ENCODE measurements at places on chromosomes 13 and 19.
A peak's percentile ranks its signal among the peaks of the same experiment; 100 is the strongest.

DNA sequence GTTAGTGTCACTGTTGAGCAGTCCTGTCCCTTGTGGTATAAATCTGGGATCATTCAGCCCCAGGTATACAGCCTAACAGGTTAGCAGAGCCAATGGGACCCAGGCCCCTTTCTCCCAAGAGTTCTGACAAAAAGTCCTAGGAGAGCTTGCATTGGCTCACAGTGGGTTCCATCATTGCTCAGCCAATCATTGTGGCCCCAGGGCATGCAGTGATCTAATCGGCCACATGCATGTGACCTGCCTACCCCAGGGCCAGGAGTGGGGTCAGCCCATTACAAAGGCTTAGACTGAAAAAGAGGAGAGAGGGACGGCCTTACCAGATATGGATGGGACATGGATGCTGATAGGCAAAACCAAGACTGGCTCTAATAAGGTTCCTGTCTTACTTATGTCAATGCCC is 41.1 kb downstream of the SPTBN4 start:
- DNase-seq: no peak

DNA sequence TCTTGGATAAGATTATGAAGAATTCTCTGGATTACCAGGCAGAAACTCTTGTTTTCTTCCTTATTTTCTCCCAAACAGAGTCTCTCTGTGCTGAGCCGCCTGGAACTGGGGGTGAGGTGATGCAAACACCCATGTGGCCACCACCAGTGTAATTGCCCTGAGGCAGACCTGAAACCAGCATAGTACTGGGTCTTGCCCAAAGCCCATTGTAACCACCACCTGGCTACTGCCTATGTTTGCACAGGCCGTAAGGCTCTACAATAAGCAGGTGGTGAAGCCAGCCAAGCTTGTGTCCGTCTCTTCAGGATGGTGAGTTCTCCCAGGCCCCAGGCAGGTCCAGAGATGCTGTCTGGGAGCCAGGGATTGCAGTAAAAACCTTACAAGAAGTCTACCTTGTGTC is 18.9 kb upstream of the KBTBD7 start:
- no peak for DNase-seq

DNA sequence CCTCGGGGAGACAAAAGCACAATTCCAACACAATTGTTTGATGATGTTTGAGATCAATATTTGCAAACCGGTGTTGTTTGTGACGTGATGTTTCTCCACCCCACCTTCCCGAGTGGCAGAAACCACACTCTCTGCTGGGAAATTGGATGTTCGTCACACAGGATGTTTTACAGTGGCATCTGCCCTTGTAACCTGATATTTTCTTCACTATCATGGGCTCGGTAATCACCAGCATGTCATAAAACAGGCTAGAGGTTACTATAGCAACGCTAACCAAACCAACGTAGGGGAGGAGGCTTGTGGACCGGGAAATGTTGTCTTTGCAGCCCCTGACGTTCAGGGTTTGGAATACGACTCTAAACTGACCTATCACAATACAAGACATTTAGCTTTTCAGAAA is 454.5 kb downstream of the IRS2 start:
- no peak for DNase-seq

DNA sequence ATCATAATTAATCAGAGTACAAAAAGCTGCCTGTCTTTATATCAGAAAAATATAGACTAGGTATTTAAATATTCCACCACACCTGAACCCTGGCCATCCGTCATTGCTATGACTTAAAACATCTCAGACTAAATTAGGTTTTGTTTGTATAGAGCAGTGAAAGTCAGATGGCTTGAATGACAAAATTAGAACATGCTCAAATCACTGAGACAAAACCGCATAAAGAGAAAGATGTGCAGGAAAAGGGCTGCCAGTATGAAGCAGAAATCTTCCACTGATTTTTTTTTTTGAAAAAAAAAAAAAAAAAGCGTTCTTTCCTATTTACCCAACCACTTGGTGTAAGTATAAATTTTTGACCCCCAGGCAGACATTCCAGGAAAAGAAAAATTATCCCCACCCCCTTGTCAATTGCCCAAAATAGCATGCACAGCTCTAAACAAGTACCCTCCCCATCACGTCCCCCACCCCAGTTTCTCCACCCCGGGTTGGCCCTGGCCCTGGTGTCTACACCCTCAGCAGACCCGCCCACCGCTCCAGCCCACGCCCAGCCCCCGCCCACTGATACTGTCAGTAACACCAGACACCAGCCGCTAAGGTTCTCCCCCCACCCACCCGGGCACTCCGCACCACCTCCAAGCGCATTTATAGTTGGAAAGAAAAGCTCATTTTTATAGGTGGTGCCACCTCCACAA is 118.6 kb downstream of the URI1 start:
- DNase-seq: no peak

- no peak for DNase-seq
Observed at GRCh38 chr19:33241530-33242101, 16.0 kb upstream of the SLC7A10 start.

DNA sequence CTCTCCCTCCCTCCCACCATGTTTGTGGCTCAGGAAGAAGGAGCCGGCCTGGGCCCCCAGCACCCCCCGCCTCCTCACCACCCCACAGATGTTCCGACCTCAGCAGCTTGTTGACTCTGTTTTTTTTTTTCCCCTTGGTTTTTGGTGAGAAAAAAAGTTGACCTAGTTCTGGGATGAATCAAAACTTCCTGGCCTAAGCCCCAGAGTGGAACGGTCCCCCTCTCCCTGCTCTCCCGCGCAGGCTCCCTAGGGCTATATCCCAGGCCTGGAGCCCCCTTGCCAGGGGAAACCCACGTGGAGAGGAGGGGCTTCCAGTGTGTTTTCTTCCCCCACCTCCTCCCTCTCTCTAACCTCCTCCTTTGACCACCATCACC is 4.0 kb downstream of the COL5A3 start:
- no peak for DNase-seq

DNA sequence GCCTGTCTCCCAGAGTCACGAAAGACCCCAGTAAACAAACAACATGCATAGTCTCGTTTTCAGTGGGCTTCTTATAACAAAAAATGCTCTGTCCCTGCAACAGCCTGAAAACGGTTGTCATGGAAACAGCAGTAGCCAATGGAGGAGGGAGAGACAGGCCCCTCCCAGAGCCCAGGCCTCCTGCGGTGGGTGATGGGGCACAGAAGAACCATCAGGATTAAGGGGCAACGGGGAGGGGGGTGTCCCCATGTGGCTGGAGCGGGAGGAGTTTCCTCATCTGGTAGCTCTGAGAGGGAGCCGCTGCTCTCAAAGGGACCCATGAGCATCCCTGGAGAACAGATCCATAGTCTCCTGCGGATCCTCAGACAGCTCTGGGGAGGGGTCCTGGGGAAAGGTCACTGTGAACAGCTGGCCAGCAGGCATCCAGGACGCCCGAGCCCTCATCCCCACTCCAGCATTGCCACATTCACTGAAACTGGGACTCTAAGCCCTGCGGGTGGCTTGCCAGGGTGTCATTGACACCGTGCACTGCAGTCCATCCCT is 37.5 kb upstream of the PNMA8B start:
- no peak for DNase-seq

- DNase-seq: no peak
Observed at GRCh38 chr13:48265217-48265815, 32.3 kb downstream of the ITM2B start.

GRCh38 chr19:6011206-6011605 is 33.3 kb upstream of the RANBP3 start:
- no peak for DNase-seq

DNA sequence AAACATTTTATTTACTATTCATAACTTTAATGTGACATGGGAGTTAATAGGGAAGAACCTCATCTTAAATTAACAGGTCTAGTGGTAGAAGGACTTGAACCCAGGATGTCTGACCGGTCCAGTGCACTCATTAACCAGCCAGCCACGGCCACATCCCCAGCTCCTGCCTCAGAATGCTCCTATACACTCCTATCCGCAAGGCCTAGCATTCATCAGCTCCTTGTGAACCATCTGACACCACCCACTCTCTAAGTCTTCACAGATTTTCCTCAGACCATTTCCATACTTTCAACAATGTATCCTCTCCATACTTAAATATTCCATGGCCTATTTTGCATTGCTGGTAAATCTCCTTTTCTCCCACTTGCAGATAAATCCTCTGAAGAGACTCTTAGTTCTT is 98.3 kb downstream of the KLF12 start:
- no peak for DNase-seq

GRCh38 chr13:24147570-24147963 is 13.0 kb upstream of the SPATA13 start:
- DNase-seq: no peak

GRCh38 chr19:44552324-44552723 is 22.8 kb upstream of the CEACAM20 start:
- peak; percentile 1 for DNase-seq

GRCh38 chr13:31880851-31881494 is 141.6 kb downstream of the RXFP2 start:
- DNase-seq: no peak

DNA sequence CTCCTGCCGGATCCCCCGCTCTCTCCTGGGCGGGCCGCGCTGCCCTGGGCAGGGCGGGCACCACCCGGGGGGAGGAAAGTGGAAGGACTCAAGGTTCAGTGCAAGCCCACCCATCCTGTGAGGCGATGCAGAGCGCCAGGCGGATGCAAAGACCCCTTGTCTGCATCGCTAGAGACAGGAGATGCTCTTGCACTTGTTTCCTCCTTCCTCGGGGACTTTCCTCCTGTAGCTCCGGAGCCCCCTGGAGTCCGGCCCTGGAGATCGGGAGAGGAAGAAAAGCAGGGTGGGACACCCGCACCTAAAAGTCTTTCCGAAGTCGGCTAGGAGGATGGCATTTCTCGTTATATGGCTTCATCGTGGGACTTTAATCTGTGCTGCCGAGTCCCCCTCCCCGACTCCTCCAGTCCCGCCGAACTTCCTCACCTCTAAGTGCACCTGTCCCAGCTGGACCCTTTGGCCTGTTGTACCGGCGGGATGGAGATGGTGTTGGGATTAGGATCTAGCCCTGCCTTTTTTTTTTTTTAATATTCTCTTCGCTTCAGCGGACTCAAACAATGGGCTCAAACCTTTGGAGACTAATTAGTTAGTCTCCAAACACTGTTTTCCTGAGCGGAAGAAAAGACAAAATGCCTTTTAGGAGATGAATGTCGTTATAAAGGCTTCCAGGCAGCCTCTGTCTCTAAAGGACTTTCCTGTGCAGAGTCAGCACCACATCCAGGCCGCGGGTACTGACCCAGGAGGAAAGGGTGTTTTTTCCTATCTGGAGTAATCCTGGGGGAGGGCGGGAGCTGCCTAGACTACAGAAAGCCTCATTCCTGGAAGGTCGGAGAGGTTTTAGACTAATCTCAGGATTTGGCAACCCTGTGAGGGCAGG is 725 bp downstream of the FAM124A start:
- DNase-seq: no peak

DNA sequence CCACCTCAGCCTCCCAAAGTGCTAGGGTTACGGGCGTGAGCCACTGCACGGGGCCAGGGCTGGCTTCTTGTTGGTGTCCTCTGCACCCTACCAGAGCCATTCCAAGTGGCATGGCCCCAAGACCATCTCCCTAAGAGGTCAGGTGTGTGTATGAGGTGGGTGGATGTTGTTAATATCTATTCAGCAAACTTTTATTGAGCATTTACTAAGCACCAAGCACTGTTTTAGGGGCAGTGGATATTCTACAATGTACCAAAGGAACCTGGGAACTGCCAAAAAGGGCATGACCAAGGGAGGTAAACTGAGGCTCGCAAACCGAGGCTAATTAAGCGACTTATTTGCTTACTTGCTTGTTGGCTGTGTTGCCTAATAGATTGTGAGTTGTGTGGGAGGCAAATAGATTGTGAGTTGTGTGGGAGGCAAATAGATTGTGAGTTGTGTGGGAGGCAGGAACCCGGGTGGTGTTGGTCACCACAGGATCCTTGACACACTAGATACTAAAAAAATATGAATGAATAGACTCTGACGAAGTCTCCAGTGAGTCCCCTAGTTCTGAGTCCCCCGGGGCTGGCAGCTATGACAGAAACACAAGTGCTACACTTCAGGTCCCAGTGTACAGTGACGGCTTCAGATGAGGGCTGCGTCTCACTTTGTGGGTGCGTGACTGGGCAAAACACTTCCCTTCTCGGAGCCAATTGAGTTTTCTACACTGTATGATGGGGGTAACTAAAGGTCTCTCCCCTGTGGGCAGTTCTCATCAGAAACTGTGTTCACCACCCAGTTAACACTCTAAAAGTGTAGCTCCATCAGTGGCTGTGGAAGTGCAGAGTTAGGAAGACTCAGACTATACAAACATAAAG is 5.0 kb upstream of the BICRA start:
- no peak for DNase-seq
